Adrenal gland (tissue), 19 donors: ENCODE measurements at places on chromosomes 3 and 15. TPM values are rescaled to one million over a fixed set of nuclear protein-coding genes. Genes with fewer than 3 reads are reported as not detected.

Gene FOXB1
- total RNA-seq, result not detected

DNA sequence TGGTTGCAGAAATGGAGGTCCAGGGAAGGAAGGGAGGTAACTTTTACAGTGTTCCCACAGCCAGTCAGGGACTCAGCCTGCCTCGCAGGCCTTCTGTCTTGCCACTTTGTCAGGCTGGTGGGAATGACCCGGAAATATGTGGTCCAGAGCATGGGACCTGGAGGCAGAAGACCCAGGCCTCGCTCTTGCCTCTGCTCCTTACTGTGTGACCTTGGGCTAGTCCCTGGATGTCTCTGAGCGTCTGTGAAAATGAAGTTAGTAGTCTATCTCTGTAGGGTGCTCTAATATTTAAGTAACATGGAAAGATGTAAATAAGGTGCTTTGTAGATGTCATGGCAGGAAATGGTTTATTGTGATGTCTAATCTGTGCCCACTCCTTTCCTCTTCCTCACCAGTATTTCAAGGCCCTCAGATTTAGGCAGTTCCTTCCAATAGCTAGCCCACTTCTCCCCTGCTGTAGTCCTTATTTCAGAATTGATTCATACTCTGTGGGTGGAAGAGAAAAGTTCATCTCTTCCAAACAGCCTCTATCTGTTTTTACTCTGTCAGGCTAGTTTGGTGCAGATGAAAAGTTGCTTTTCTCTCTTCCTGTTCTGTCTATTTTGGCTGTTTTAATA is 9.1 kb downstream of the CORO2B start:
- no peaks in the 10 kb centered on the region for H3K27me3 ChIP-seq
- no peaks in the 10 kb centered on the region for H3K4me1 ChIP-seq
- no peak overlapping the region for H3K27ac ChIP-seq
- no peak for DNase-seq

- no peak overlapping the region for H3K27ac ChIP-seq
- no peak overlapping the region for H3K4me3 ChIP-seq
- H3K36me3 ChIP-seq, result no peaks in the 10 kb centered on the region
Observed at GRCh38 chr3:84223512-84223911, 735.3 kb upstream of the CADM2 start.

Gene MAP1A
- total RNA-seq, result 20.9 TPM

Gene FBXO40
- 0.04 TPM for total RNA-seq

Gene SGO1
- 0.41 TPM for total RNA-seq

Gene XCR1
- total RNA-seq, result under 0.01 TPM

DNA sequence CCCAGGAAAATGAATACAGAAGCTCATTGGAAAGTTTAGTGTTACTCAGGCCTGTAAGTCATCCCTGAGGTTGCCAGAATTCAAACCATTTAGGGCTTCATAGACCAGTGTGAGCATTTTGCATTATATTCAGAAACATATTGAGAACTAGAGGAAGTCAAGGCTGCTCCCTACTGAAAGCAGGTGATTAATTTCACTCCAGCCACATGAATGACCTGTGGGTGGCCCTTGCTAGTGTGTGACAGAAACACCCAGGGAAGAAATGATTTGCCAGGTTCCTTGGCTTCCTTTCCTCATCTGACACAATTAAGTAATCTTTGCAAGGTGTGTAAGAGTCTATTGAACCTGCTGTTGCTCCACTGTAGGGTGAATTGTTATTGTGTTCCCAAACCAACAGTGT is 61.8 kb downstream of the GAP43 start:
- no peaks in the 10 kb centered on the region for H3K27me3 ChIP-seq
- no peaks in the 10 kb centered on the region for H3K4me1 ChIP-seq
- H3K36me3 ChIP-seq, result no peaks in the 10 kb centered on the region
- H3K4me3 ChIP-seq, result no peak overlapping the region
- no peak for DNase-seq

- no peak for DNase-seq
- H3K36me3 ChIP-seq, result no peaks in the 10 kb centered on the region
- H3K4me1 ChIP-seq, result peaks cover 9% of the 10 kb centered on the region
- H3K27ac ChIP-seq, result no peak overlapping the region
- H3K4me3 ChIP-seq, result no peak overlapping the region
- no peaks in the 10 kb centered on the region for H3K27me3 ChIP-seq
Observed at GRCh38 chr3:188574885-188575284, 420.9 kb downstream of the LPP start.

Gene CPN2
- total RNA-seq, result 2.1 TPM
